Heart right ventricle (tissue), 16 donors: ENCODE measurements at places on chromosomes 13 and 19. TPM values are rescaled to one million over a fixed set of nuclear protein-coding genes. Genes with fewer than 3 reads are reported as not detected.

TSEN34 gene
- 38.0 TPM for polyA plus RNA-seq

GPR42 gene
- polyA plus RNA-seq = not detected

PCDH20 gene
- 3.3 TPM for polyA plus RNA-seq

ZNF653 gene
- 5.9 TPM for polyA plus RNA-seq

UBE2L5 gene
- polyA plus RNA-seq = not detected

SOHLH2 gene
- 0.25 TPM for polyA plus RNA-seq

IL11 gene
- 0.37 TPM for polyA plus RNA-seq

SCAF1 gene
- 20.2 TPM for polyA plus RNA-seq

STOML3 gene
- polyA plus RNA-seq = not detected

DLEU7 gene
- 0.03 TPM for polyA plus RNA-seq

AMER2 gene
- not detected for polyA plus RNA-seq

CEACAM8 gene
- not detected for polyA plus RNA-seq

FUT2 gene
- not detected for polyA plus RNA-seq

GPR18 gene
- polyA plus RNA-seq = not detected

COX7A1 gene
- polyA plus RNA-seq = 850 TPM

C19orf12 gene
- polyA plus RNA-seq = 26.7 TPM

C1QTNF9 gene
- polyA plus RNA-seq = 3.8 TPM

CBLC gene
- polyA plus RNA-seq = not detected

KCTD12 gene
- 12.4 TPM for polyA plus RNA-seq

ZNF763 gene
- polyA plus RNA-seq = 11.0 TPM

CNN1 gene
- polyA plus RNA-seq = 114 TPM

MZF1 gene
- polyA plus RNA-seq = 7.6 TPM

F10 gene
- 15.1 TPM for polyA plus RNA-seq

ATCAY gene
- polyA plus RNA-seq = not detected

FBXO17 gene
- polyA plus RNA-seq = 3.2 TPM

LHB gene
- not detected for polyA plus RNA-seq

FAM124A gene
- 5.2 TPM for polyA plus RNA-seq

NLRP5 gene
- not detected for polyA plus RNA-seq

LYL1 gene
- 11.5 TPM for polyA plus RNA-seq

KCNN1 gene
- polyA plus RNA-seq = not detected

HS6ST3 gene
- polyA plus RNA-seq = 0.07 TPM

CLEC17A gene
- polyA plus RNA-seq = not detected

ZNF540 gene
- 2.6 TPM for polyA plus RNA-seq

SSC5D gene
- polyA plus RNA-seq = 0.72 TPM

ZNF534 gene
- 0.88 TPM for polyA plus RNA-seq

CATSPERD gene
- not detected for polyA plus RNA-seq

DACH1 gene
- 1.9 TPM for polyA plus RNA-seq

SYT3 gene
- polyA plus RNA-seq = not detected

TMEM145 gene
- 1.0 TPM for polyA plus RNA-seq

S1PR4 gene
- 1.5 TPM for polyA plus RNA-seq
